ENCODE measurements at places on chromosomes 4 and X.

GRCh38 chrX:40720339-40720738, 15.0 kb downstream of the MED14 start:
- no peak for DNase-seq

- no peak for DNase-seq
Measured at GRCh38 chrX:44974451-44974850, 101.5 kb downstream of the KDM6A start.

DNA sequence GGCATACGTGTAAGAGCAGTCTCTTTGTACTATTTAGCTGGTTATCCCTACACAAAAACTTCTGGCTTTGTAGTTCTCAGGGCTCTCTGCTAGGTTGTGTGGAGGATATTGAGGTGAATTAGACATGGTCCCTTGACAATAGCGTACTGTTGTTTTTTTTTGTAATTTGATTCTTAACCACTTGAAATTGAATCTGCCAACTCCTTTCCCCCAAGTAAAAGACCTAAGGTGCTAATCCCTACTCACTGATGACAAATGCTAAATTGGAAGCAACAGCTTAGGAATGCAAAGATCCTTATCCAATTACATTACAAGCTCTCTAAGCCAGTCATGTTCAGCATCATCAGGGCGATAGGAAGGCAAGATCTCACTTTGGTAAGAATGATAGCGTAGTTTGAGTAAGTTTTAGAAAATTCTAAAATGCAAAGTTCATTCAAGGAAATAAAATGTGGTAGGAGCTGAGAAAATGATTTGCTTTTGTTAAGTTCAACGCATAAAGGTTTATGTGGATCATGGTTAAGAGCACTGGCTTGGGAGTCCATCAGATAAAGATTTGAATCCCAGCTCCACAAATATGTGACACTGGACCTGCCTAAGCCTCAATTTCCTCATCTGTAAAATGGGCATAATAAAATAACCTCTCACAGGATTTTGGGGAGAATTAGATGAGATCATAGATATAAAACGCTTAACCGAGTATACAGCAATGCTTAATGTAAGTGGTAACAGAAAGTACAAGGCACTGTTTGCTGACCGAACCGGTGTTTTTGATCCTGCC, 39.3 kb downstream of the DOCK11 start:
- DNase-seq = no peak

DNA sequence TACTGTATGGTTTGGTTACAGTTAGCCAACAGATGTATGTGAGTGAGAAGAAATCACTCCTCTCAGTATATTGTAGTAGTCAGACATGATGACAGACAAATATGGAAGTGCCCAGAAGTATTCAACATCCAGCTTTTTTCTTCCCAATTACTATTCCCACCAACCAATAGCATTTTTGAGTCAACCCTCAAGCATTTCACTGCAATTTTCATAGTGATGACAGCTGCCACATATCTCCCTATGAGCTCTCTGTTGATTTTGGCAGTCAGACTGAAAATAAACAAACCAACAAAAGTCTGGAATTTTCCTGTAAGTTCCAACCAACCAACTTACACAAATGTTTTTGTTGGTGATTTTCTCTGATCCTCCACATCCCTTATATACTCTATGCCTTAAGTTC, 8.2 kb upstream of the TRAM1L1 start:
- DNase-seq = no peak

DNA sequence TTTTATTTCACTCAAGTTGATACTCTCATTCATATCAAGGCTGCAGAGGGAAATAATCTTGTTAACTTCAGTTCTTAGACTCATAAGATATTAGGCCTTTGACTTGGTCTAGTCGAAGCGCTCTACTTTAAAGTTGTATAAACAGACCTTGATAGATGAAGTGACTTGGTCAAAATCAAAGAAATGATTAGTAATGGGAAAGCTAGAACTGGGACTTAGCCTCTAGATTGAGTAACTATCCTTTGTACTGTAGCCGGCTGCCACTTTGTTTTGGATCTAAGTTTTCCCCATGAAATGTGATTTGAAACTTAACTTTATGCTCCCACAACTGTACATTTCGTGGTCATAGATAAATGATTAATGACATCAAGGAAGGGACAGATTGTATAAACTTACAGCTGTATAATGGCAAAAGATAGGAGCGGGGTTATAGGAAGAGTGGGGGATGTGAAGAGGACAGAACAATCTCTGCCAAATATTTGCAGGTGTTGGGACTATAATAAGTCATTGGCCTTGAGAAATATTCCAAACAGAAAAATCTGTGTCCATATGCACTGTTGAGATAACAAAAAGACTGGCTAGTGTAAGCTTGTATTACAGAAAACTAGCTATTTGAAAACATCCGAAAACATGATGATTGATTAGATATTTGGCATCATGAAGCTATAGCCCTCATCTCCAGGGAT, 17.2 kb downstream of the MID2 start:
- no peak for DNase-seq

- no peak for DNase-seq
Measured at GRCh38 chrX:13433298-13433605, 113.4 kb upstream of the ATXN3L start.

DNA sequence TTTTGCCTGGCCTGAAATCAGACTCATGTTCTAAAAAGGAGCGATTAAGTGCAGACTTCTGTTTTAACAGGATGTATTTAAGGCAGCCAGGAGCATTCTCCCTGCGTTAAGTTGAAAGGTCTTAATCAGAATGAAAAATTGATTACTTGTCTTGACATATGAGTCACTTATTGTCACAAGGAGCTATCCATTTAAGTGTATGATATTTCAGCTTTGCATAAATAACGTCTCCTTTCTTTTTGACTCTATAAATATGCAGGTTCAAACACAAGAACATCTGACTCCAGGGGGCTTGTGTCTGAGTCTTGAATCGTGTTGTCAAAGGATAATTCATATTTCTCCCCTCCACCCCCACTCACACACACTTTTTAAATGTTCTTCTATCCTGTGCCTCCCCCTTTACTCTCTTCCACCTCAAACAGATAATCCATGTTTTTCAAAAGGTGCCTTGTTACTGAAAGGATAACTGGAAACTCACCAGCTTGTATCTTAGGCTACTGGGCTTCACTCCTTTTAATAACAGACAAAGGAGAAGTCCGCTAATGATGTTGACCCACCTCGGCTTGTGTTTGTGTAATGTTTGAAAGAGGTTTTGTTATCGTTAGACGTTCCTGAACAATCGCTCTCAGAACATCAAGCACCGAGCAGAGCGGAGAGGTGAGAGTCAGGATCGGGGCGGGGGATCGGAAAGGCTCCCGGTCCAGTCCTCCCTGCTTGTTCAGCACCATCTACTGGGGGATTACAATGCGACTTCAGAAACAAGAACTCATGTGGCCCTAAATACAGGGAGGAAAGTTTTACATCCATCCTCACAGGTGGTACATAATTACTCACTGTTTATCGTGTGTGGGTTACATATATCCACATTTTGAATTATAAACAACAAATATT, 107.5 kb upstream of the RPL34 start:
- DNase-seq = no peak

GRCh38 chrX:40849906-40850823, 114.8 kb upstream of the MED14 start:
- DNase-seq = no peak

DNA sequence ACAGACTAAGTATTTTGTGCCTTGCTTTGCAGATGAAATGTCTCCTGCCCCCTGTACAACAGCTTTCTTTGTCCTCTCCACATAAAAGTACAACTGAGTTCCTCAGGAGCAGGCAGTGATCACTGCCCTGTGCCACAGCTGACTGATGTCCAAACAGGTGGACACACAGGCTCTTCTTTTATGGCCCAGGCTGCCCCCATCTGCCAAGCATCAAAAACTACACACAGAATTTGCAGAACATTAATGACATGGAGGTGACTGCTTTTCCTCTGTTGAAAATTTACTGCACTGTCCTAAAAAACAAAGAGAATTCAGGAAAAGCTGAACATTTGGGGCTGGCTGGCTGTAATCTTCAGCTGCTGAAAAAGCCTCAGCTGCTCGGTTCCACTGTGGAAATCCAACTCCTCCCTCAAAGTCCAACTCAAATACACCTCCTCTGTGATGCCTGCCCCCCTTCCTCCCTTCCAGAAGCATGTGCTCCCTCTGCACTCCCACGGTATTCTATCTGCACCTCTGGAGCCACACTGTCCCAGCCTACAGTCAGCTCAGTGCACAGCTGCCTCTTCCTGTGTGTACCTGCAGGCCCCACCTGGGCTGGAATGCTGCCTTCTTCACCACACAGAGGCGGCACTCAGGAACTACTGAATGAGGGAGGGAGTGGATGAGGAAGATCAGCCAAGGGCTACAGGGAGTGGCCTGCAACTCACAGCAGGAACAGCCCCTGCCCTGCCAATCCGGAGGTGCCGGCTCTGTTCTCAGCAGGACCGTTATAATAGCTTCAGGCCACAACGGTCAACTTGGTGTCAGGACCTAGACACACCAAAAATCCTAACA, 10.3 kb downstream of the AFAP1 start:
- no peak for DNase-seq

GRCh38 chrX:70921709-70922352, 9.1 kb downstream of the SLC7A3 start:
- no peak for DNase-seq

DNA sequence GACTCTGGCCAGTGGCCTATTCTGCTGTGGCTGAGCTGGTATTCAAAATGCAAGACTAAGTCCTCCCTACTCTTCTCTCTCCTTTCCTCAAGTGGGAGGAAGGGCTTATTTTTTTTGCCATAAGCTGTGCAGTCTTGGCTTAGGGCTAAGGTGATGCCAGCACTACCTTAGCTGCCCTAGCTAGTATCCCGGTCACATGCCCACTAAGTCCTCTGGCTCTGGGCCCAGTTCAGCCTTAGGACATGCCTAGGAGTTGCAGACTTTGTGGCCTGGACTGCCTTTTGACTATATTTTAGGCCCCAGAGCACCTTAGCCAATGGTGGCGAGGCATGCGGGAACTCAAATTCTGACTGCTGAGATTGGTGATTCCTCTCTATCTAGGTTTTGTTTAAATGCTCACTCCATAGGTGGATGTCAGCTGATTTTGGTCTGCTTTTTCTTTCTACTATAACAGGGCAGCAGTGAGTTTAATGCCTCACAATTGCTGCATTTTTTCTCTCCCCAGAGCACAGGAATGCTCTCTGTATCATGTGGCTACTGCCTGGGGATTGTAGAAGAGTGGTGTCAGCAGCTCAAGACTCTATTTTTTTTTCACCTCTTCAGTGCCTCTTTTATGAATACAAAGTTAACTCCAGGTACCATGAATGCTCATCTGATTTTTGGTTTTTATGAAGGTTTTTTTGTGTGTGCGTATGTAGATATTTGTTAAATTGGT, 472.9 kb upstream of the GRID2 start:
- DNase-seq = no peak

GRCh38 chrX:1667566-1667965, 52.7 kb downstream of the ASMT start:
- no peak for DNase-seq

- no peak for DNase-seq
Measured at GRCh38 chrX:113422323-113422722, 581.7 kb upstream of the AMOT start.

DNA sequence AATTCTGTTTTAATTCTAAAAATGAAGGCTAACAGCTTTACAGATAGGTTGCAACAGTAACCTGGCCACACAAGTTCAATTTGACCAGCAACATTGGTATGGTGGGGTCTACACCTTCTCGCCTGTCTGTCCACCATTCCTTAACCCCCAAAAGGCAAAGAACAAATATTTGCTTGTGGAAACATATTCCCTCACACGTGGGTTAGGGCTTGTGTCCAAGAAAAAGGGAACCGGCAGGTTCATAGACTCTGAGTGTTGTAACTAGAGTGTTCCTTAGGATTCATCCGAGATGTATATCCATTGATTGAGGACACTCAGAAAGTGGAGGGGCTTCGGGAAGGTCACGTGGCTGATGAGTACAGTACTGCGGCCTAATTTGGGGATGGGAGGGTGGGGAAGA, 54.1 kb downstream of the C4orf51 start:
- no peak for DNase-seq

GRCh38 chrX:113974881-113975280, 609.0 kb upstream of the HTR2C start:
- DNase-seq = no peak

GRCh38 chrX:40912576-40912975, 172.7 kb upstream of the USP9X start:
- no peak for DNase-seq

- no peak for DNase-seq
Measured at GRCh38 chr4:145805490-145805889, 125.5 kb downstream of the C4orf51 start.

DNA sequence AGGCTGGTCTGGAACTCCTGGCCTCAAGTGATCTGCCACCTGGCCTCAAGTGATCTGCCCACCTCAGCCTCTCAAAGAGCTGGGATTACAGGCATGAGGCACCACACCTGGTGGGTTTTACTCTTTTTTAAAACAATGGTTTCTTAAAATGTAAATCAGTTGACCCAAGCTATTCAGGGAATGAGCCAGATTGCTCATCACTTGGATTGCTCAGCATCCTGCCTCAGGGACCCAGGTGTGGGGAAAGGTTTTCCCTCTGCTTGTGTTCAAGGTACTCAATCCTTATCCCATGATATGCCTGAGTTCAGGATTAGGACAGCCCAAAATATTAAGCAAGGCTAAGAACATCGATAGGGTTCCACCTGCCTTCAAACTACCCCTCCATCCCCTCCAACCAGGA, 67.4 kb downstream of the CHRNA9 start:
- DNase-seq = no peak

DNA sequence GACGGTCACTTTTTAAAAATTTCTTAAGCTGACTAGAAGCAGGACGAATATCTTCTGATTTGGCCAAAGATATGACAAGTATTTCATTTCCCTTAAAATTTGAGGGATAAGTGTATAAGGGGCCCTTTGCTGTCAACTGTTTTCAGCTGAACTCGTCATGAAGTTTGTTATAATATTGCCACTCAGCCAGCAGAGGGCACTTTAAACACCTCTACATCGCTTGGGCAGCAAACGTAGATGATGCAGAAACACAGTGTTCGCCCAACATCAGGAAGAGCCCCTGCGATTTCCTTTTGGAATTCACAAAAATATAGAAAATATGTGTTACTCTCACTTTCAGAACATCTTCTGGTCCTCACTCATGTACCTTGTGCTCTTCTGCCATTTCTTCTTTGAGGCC, 435.7 kb upstream of the FMR1 start:
- no peak for DNase-seq
